ENCODE measurements at places on chromosomes 11 and 22. TPM values are rescaled to one million over a fixed set of nuclear protein-coding genes. Genes with fewer than 3 reads are reported as not detected.

Gene PLXNB2
- 0.95 TPM for polyA plus RNA-seq

Gene MIOX
- polyA plus RNA-seq: not detected

Gene KCNQ1
- polyA plus RNA-seq: not detected

Gene PLA2G6
- 0.91 TPM for polyA plus RNA-seq

Gene TRIM48
- polyA plus RNA-seq: not detected
